ENCODE measurements at places on chromosomes 1 and 21. TPM values are rescaled to one million over a fixed set of nuclear protein-coding genes. Genes with fewer than 3 reads are reported as not detected.

GRCh38 chr1:164058198-164058597 is 500.8 kb upstream of the PBX1 start:
- DNase-seq = no peak

DNA sequence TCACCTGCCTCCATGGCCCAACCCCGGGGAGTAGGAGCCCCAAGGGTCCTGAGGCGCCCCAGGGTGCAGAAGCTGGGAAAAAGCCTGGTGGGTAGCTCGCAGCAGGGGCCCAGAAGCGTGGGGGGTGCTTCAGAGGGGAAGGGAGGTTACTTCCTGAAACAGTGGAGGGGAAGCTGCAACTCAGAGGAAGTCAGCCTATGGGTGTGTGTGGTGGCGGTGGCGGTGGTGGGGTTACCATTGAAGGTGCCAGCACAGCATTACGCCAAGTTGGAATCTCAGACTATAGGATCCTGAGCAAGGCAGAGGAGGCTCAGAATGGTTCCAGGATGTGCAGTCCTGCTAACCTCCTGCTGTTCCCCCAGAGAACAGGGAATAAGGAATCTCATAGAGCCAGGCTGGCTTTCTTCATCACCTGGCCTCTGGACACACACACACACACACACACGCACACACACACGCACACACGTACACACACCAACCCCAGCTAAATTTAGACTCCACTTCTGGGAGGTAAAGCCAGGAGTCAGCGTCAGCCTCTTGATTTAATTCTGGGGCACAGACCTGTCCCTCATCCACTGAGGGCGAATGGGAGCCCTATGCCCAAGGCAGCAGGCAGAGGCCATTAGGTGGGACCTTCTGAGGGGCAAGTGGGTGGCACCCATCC is 1.3 kb downstream of the DENND4B start:
- DNase-seq = no peak

- DNase-seq = no peak
These were observed 8.8 kb upstream of the FGR start for GRCh38 chr1:27643600-27644368.

DNA sequence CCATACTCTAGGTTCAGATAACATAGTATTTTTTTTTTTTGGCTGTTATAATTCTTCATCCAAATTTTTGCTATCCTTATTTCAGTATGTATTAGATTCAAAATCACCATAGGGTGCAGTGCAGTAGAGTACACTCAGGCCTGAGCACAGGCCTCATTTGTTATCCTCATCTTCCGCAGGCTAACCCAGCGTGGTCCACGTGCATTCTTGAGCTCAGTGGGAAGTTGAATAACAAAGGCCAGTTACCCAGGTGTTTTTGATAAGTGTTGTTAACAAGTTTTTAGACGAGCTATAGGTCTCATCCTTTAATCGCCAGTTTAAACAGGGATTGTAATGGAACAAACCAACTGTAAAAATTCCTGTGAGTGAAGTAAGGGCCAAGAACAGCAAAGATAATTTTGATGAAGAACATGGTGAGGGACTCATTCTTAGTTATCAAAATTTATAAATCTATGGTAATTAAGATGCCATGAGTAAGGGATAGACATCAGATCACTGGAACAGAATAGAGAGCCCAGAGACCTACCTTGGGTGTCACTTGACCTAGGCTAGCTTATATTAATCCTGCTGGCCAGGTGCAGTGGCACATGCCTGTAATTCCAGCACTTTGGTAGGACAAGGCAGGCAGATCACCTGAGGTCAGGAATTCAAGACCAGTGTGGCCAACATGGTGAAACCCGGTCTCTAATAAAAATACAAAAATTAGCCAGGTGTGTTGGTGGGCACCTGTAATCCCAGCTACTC is 22.0 kb downstream of the FLVCR1 start:
- DNase-seq = no peak

- DNase-seq = no peak
These were observed 25.9 kb downstream of the IGFN1 start for GRCh38 chr1:201216395-201217085.

DNA sequence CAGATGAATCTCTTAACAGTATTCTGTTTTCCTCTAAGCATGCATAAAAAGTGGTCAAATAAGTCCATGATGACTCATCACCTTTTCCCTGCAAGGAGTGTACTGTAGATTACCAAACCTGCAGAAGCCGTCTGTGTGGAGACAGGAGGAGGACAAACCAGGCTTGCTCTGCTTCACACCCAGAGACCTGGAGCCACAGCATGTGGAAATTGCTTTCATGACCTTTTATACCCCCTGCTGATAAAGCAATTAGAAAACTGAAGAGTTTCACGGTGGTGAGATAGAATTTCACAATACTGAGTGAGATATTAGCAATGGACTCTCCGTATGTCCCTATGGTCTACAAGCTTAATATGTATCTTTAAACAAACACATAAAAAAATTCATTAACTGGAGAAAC is 9.4 kb downstream of the CORT start:
- no peak for DNase-seq

- no peak for DNase-seq
These were observed 132.3 kb downstream of the BEND5 start for GRCh38 chr1:48644190-48644900.

- DNase-seq = no peak
These were observed 8.6 kb downstream of the CDC14A start for GRCh38 chr1:100360790-100361510.

Gene PLA2G2A
- total RNA-seq = 0.69 TPM

Gene CFAP74
- total RNA-seq = 0.20 TPM

Gene TMEM200B
- 11.0 TPM for total RNA-seq

Gene CA6
- total RNA-seq = not detected

Gene FCRL1
- total RNA-seq = not detected
